ENCODE measurements at places on chromosomes 11 and 22.

GRCh38 chr22:43346521-43346929 is 3.4 kb upstream of the SCUBE1 start:
- peak; percentile 56 for DNase-seq

- DNase-seq = no peak
These were observed 19.6 kb upstream of the PRODH start for GRCh38 chr22:18955696-18956095.

GRCh38 chr22:21762712-21763581 is 27.4 kb upstream of the YPEL1 start:
- DNase-seq = peak; percentile 41

GRCh38 chr11:28815110-28815509 is 706.9 kb downstream of the METTL15 start:
- no peak for DNase-seq

- DNase-seq = peak; percentile 31
These were observed 97.1 kb downstream of the CD44 start for GRCh38 chr11:35235936-35236666.

- DNase-seq = no peak
These were observed 695 bp downstream of the RCE1 start for GRCh38 chr11:66843776-66844495.

- DNase-seq = no peak
These were observed 1.8 kb downstream of the FUT4 start for GRCh38 chr11:94545264-94546161.

DNA sequence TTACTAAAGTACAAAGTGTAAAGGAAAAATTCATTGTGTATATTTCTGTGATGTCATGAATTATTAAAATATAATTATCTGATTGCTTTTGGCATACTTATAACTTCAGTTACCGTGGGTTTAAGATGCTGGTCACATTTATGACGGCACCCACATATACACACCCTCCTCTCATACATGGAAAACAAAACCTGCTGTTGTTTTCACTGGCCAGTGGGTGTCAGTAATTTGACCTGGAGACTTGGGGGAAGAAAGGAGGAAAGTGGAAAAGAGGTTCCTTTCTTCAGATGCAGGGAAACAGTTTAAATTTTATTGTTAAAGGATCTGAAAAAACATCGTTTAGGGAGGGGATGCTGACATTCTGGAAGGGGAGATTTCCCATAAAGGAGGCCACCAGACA is 742 bp upstream of the BBOX1 start:
- no peak for DNase-seq

GRCh38 chr11:3434976-3435375 is 56.0 kb upstream of the ZNF195 start:
- DNase-seq = no peak

- no peak for DNase-seq
These were observed 16.4 kb downstream of the IFITM10 start for GRCh38 chr11:1733716-1734640.

DNA sequence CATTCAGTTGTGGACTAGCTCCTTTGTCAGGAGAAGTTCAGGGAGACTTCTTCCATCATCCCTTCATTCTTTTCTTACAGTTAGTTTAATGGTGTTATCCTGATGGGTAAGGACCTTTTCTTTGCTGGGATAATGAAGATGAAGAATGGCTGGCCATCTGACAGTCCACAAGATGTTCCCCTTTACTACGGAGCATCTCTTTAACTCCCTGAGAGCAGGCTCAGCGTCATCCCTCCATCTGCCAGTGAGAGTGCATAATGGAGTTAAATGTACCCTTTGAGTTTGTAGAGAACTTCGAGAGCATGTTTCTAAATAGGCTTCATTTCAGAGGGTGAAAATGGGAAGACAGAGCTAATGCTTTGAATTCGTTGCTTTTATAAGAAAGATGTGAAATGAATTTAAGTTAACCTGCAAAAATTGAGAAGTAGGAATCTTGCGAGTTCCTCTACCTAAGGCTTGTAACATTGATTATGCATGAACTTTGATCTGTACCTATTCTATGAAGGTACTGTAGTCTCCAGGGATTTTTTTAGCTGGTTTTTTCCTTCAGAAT is 1.7 kb downstream of the EP300 start:
- DNase-seq = no peak

GRCh38 chr11:99893811-99894210 is 793.3 kb upstream of the ARHGAP42 start:
- DNase-seq = no peak

DNA sequence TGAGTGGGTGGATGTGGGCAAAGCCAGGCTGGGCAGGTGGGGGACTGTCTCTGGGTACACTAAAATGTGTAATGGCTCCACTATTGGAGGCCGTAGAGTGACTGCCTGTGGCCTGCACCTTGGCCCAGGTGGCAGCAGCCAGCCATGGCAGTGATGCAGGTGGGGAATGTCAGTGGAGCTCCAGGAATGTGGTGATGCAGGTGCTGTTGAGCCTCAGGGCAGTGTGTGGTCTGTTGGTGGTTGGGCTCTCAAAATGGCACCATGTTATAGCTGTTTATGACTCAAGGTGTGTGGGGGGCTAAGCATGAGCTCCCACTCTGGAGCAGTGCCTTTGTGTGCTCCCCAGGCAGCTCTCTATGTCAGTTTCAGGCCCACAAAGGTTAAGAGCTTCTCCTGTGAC is 40.2 kb upstream of the CCDC90B start:
- no peak for DNase-seq

DNA sequence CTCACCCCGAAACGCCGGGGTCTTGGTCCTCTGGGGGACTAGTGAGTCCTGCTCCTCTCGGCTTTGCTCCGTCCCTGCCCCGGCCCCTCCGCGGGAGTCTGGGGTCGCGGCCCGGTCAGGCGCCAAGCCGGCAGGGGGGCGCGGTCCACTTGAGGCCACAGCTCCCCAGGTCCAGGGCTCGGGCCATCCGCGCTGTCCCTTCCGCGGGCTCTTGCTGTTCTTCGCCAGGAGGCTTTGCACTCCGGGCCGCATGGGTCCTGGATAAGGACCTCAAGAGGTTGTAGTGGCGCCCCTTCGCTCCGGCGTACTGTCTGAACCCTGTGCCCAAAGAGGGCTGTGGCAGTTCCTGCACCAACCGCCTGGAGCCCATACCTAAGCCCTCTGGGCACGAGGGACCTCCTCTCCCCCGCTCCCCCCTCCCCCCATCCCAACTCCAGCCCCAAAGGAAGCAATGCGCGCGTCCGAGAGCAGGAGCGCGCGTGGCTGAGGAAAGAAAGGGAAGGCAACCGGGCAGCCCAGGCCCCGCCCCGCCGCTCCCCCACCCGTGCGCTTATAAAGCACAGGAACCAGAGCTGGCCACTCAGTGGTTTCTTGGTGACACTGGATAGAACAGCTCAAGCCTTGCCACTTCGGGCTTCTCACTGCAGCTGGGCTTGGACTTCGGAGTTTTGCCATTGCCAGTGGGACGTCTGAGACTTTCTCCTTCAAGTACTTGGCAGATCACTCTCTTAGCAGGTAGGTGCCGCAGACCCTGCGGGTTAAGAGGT is at the start of gene ADM:
Gene ADM (plus strand): TSS at position 579 of the 767 bp plus-strand sequence. CDS start 628 bp downstream, outside the sequence.
- no peak for DNase-seq

GRCh38 chr11:118691926-118692830 is 12.7 kb upstream of the TREH start:
- peak; percentile 63 for DNase-seq

- DNase-seq = no peak
These were observed 48.8 kb downstream of the GDPD4 start for GRCh38 chr11:77252555-77253270.

GRCh38 chr11:19892876-19893275 is 180.2 kb downstream of the NAV2 start:
- DNase-seq = no peak

DNA sequence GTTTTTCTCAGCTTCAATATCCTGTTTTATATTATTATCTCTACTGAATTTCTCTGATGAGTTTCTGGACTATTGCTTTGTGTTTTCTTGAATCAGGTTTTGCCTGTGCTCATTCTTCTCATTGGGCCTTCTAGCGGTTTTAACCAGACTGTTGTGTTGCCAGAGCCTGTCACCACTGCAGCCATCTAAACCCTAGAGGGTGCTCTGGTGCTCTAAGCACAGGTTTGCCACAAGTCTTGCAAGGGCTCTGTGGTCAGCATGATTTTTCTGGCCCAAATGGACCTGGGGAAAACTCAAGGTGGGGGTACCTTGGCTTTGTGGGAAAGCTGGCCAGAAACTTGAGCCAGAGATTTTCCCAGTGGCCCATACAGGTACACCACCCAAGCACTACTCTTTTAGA is 52.4 kb upstream of the TYR start:
- no peak for DNase-seq

DNA sequence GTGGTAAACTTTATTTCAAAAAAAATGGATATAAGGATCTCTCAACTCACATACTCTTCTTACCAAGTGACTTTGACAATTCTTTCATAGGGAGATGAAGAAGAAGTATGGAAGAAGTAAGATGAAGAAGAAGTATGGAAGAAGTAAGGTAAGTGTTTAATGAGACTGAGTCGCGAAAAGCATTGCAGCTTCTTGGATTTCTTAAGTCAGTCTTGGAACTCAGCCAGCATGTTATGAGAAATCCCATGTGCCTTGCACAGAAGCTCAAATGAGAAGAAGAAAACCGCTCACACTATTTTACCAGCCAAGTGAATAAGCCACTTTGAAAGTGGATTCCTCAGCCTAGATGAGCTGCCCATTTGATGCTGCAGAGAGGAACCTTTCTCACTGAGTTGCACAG is 332.0 kb upstream of the CCDC179 start:
- no peak for DNase-seq

GRCh38 chr22:38783095-38783615 is 10.8 kb downstream of the DNAL4 start:
- DNase-seq = no peak

- no peak for DNase-seq
These were observed 30.8 kb upstream of the GDPD4 start for GRCh38 chr11:77332259-77332658.

GRCh38 chr11:107430525-107430924 is 27.1 kb downstream of the CWF19L2 start:
- no peak for DNase-seq

- no peak for DNase-seq
These were observed 90.5 kb upstream of the ARHGAP32 start for GRCh38 chr11:129282634-129283033.

DNA sequence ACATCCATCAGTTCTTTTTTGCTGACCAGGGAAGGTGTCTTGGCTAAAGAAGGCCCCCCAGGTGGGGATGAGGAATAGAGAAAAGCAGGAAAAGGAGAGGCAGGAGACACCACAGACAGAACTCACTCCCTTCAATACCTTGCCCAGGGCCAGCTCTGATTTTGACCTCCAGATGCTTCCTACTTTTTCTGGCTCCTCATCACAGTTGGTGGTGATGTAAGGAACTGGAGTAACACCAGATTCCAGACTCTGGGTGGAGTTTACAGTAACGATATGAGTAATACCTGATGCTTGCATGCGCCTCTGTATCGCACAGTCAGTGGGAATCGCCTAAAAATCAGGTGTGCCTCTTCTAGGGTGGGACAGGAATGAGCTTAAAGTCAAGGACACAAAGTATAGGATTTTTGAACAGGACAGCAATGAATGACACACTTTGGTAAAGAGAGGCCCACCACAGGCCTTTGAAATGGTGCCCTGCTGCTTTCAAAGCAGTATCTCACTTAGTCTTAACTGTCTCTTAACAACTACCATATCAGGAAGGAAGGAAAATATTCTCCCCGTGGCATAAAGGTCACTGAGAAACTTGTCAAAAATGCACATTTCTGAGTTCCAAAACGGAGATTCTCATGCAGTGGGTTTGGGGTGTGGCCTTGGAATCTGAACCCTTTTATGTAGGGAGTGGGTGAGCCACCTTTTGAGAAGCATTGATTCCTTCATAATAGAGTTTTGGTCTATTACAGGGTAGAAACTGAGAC is 140.8 kb downstream of the SNX19 start:
- no peak for DNase-seq

- DNase-seq = no peak
These were observed 9.1 kb downstream of the TIMP3 start for GRCh38 chr22:32810555-32811133.

- no peak for DNase-seq
These were observed 15.5 kb downstream of the NECTIN1 start for GRCh38 chr11:119713359-119714040.

GRCh38 chr11:44018829-44019228 is 29.0 kb upstream of the ACCSL start:
- no peak for DNase-seq

- DNase-seq = no peak
These were observed 56.8 kb upstream of the CLMP start for GRCh38 chr11:123251657-123252344.

DNA sequence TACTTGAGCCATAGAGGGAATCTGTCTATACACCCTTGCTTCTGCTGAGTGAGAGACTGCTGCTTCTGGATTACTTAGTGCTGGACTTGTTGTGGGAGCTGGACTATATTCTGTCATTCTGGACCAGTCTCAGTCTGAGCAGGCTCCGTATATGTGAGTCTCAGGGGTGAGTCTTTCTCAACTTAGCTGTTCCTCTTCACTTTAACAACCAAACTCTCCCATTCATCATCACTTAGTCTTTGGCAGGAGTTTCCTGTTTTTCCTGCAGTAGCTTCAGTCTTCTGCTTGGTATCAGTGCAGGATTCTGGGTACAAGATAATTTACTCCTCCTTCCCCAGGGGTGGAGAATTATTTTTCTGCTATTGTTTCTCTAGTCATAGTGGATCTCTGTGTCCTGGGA is 779.5 kb downstream of the METTL15 start:
- DNase-seq = no peak

- no peak for DNase-seq
These were observed 24.7 kb downstream of the GAL start for GRCh38 chr11:68709062-68709461.

- DNase-seq = no peak
These were observed 17.1 kb upstream of the CRTAM start for GRCh38 chr11:122821169-122821568.

DNA sequence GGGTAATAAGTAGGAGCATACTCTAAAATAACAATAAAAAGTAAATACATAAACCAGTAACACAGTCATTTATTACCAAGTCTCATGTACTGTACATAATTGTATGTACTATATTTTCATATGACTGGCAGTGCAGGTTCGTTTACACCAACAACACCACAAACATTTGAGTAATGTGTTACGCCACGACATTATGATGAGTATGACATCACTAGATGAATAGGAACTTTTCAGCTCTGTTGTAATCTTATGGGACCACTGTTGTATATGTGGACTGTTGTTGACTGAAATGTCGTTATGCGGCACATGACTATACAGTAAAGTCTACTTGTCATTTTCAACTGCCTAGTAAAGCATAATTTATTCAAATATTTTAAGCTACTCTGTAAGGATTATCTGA is 18.6 kb downstream of the KIF18A start:
- DNase-seq = no peak

GRCh38 chr11:72582206-72583176 is 91.7 kb downstream of the PDE2A start:
- DNase-seq = no peak

- no peak for DNase-seq
These were observed 115.8 kb upstream of the FGF3 start for GRCh38 chr11:69934861-69935494.
